ENCODE measurements at places on chromosomes 2 and 18.

DNA sequence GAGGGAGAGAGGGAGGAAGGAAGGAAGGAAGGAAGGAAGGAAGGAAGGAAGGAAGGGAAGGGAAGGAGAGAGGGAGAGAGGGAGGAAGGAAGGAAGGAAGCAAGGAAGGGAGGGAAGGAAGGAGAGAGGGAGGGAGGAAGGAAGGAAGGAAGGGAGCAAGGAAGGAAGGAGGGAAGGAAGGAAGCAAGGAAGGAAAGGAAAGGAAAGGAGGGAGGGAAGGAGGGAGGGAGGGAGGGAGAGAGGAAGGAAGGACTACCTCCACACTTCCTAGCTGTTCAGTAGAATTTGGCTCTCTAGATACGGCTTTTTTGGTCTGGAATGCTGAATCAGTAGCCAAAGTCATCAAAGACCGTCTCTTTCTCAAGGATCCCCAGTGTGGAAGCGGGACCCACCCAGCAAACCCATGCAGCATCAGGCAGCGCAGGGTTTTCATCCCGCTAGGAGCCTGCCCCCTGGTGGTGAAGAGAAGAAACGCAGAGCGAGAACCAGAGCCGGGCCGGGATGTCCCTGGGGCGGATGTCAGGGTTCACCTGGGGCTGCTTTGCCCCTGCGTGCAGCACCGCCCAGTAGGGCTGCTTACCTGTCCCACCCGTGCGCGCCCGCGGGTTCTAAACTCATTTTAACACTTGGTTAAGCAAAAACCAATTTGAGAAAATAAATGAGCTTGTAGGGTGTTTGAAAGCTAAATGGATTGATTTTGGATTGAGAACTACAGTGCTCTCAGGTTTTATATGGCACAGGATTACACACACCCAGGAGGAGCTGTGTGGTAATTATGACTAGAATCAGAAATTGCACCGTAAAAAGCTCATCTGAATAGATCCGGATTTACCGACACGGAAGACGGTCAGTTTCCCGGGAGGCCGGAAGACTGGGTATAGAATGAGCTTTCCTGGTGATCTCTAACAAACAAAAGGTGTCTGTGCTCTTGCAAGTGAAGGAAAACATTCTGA is 48.1 kb upstream of the ARL4C start:
- peak; percentile 36 for DNase-seq

DNA sequence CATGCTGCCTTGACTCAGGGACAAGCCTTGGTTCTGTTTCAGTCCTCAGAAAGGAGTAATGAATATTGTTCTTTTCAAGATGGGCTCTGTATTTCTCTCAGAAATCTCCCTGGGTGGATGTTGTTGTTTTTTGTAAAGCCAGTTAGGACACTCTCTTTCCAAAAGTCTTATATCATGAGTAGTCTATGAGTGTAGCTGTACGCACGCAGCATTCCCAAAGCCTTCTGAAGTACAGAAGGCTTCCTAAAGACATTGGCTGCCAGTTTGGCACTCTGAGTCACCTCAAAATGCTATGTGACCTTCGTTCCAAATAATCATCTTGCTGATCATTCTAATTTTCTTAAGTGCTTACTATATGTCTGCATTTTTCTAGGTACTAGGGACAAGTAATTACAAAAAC is 16.7 kb upstream of the GTF2A1L start:
- DNase-seq, result no peak

- no peak for DNase-seq
These were observed 379.6 kb downstream of the MTX2 start for GRCh38 chr2:176648700-176649297.

- no peak for DNase-seq
These were observed 125.5 kb upstream of the SERTAD2 start for GRCh38 chr2:64779117-64779690.

DNA sequence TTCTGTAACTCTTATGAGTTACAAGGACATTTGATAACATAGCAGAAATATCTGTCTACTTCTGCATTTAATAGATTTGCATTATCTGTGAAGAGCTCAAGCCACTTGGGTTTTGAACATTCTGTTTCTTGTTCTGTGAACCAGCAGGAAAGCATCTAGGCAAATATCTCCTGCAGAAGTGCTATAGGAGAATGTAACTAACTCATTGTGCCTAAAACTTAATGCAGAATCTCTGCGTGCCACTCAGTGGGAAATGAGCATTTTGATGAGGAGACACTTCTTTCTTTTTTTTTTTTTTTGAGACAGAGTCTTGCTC is 63.5 kb downstream of the MYOM1 start:
- DNase-seq, result no peak

DNA sequence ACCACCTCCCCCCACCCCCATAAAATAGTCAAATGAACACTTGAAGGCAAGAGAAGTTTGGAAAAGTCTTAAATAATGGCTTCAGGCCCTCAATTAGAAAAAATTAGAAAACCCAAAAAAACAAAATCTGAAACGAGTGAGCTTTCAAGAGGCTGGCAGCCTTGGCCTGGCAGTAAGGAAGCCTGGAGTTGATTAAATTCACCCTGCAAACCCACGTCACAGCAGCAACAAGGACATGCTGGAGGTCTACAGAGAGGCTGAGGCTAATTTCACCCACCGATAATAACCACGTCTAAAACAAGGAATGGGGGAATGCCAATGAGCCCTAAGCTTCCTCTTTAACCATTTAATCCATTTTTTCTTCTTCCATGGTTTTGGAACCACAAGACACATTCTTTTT is 122.7 kb upstream of the SMAD7 start:
- DNase-seq, result no peak

GRCh38 chr2:104793966-104794365 is 59.9 kb upstream of the POU3F3 start:
- no peak for DNase-seq

- DNase-seq, result no peak
These were observed 51.6 kb downstream of the NEDD4L start for GRCh38 chr18:58095655-58096054.

Measured in KG1 (cell line).